ENCODE measurements at places on chromosomes 6 and 20. TPM values are rescaled to one million over a fixed set of nuclear protein-coding genes. Genes with fewer than 3 reads are reported as not detected.
A peak's percentile ranks its signal among the peaks of the same experiment; 100 is the strongest.

Gene VSX1
- not detected for total RNA-seq

Gene OR2J2
- total RNA-seq, result not detected

Gene ABHD16B
- not detected for total RNA-seq

Gene NHLRC1
- total RNA-seq, result 2.9 TPM

Gene JPH2
- total RNA-seq, result 2.2 TPM

Gene ZNF334
- 5.0 TPM for total RNA-seq

DNA sequence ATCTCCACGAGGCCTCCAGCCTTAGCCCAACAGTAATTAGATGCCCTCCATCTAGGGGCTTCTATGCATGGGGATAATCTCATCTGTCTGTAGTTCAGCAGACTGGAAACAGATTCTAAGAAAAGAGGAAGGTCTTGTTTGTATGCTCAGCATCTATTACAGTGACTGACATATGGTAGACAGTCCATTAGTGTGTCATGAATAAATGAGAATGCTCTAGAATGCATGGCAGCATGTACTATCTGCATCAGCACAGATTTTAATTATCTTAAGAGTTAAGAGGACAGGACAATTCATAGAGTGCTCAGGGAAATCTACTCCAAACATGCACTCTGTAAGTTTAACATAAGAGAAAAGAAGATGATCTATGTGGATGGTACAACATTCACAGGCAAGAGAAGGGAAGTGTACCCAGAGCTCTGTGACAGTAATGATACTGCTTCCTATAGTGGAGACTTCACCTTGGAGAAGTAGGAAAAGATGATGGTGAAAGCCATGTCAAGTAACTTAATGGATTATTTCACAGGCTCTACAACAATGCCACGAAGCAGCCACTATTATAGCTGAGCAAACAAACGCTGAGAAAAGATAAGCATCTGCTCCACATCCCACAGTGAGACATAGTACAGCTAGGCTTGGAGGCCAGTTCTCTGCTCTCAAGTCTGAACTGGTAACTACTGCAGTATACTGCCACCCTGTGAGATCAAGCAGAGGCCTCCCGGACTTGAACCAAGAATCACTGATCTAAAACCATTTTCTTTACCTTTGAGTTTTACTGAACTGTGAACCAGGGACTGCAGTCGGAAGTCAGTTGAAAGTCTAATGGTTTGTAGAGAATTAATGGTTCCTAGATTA is 309.2 kb upstream of the SPTLC3 start:
- peak; percentile 29 for DNase-seq
- no peak overlapping the region for H3K4me3 ChIP-seq
- no peaks in the 10 kb centered on the region for H3K36me3 ChIP-seq

- peak overlapping the region; percentile 97 for H3K4me3 ChIP-seq
- peaks cover 9% of the 10 kb centered on the region for H3K36me3 ChIP-seq
- H3K27ac ChIP-seq, result peak overlapping the region; percentile 98
- DNase-seq, result peak; percentile 94
Measured at GRCh38 chr20:31606804-31607639, 1.9 kb downstream of the ID1 start.

DNA sequence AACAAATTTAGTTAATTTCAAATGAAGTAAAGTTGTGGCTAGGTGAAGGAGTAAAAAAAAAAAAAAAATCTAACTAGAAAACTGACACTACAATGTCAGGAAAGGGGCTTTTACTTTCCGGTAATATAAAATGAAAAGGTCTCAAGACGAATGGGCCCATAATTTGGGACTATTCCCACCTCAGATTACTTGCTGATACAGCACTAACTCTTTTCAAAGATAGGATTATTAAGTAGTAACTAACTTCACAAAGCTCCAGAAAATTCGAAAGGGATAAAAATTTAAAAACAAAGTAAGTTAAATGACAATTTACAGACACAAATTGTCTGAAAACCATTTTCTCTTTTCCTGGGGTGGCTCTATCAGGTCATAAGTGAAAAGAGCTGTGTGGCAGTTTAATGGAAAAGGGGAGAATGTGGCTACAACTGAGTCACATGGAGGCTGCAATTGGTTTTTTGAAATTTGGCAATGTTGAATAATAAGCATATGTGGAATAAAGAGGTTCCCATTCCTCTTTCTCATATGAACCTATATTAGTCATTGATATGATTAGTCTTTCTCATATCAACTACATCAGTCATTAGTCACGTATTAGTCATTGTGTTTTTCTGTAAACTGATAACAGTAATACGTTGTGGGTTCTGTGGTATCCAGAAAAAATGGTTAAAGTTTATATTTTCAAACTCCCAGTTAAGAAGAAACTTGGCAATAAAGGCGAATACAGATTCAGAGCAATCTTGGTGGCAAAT is 78.0 kb downstream of the RWDD2A start:
- H3K27me3 ChIP-seq, result no peaks in the 10 kb centered on the region
- peak overlapping the region; percentile 59 for H3K27ac ChIP-seq
- no peaks in the 10 kb centered on the region for H3K36me3 ChIP-seq
- H3K4me1 ChIP-seq, result peaks cover 15% of the 10 kb centered on the region
- no peak overlapping the region for H3K4me3 ChIP-seq
- DNase-seq, result peak; percentile 52

DNA sequence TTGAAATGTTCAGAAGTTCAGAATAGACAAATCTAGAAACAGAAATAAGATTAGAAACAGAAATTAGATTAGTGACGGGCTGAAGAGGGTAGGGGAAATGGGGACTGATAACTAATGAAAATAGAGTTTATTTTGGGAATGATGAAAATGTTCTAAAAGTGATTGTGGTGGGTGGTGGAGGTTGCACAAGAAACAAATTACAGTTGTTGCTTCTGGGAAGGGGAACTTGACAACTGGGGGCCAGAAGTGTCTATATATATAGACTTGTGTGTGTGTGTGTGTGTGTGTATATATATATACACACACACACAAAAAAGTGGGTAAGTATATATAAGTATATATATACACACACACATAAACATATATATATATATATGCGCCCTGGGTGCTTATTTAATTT is 86.5 kb upstream of the RREB1 start:
- H3K27me3 ChIP-seq, result no peaks in the 10 kb centered on the region
- H3K4me3 ChIP-seq, result no peak overlapping the region
- no peak overlapping the region for H3K27ac ChIP-seq
- no peak for DNase-seq

- no peak overlapping the region for H3K4me3 ChIP-seq
- no peak overlapping the region for H3K27ac ChIP-seq
- H3K4me1 ChIP-seq, result peaks cover 5% of the 10 kb centered on the region
- no peaks in the 10 kb centered on the region for H3K27me3 ChIP-seq
Measured at GRCh38 chr6:130885392-130886192, 58.4 kb downstream of the SMLR1 start.

GRCh38 chr20:38121741-38122140 is 43.3 kb downstream of the TGM2 start:
- no peak for DNase-seq
- no peak overlapping the region for H3K4me3 ChIP-seq
- no peaks in the 10 kb centered on the region for H3K27me3 ChIP-seq
- no peaks in the 10 kb centered on the region for H3K36me3 ChIP-seq
- no peak overlapping the region for H3K27ac ChIP-seq
- H3K4me1 ChIP-seq, result peaks cover 40% of the 10 kb centered on the region

DNA sequence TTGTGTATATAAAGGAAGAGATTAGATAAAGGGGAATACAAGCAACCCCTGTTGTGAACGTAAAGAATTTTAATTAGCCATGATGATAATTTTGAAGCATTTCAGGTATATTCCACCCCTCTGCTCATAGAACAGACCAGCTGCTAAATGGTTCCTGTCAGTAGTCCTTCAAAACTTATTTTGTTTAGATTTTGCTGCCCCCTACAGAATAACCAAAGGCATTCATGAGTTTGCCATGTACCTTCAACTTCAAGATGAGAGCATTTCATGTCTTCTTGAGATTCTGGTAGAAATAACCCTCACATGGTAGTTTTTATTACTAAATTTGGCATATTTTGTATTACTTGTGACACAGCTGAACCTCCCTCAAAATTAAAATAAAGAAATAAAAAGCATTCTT is 1586.7 kb downstream of the HACE1 start:
- H3K4me1 ChIP-seq, result no peaks in the 10 kb centered on the region
- no peaks in the 10 kb centered on the region for H3K27me3 ChIP-seq
- H3K27ac ChIP-seq, result no peak overlapping the region
- H3K4me3 ChIP-seq, result no peak overlapping the region

- no peaks in the 10 kb centered on the region for H3K36me3 ChIP-seq
- no peaks in the 10 kb centered on the region for H3K27me3 ChIP-seq
- no peaks in the 10 kb centered on the region for H3K4me1 ChIP-seq
- no peak for DNase-seq
- no peak overlapping the region for H3K27ac ChIP-seq
Measured at GRCh38 chr6:169370054-169370453, 116.4 kb upstream of the THBS2 start.

GRCh38 chr20:53071833-53072232 is 99.7 kb downstream of the TSHZ2 start:
- no peaks in the 10 kb centered on the region for H3K4me1 ChIP-seq
- no peaks in the 10 kb centered on the region for H3K36me3 ChIP-seq
- no peak for DNase-seq

- peaks cover 4% of the 10 kb centered on the region for H3K4me1 ChIP-seq
- H3K27me3 ChIP-seq, result no peaks in the 10 kb centered on the region
- no peaks in the 10 kb centered on the region for H3K36me3 ChIP-seq
- H3K4me3 ChIP-seq, result no peak overlapping the region
- no peak for DNase-seq
Measured at GRCh38 chr20:20482453-20482852, 114.5 kb downstream of the INSM1 start.

DNA sequence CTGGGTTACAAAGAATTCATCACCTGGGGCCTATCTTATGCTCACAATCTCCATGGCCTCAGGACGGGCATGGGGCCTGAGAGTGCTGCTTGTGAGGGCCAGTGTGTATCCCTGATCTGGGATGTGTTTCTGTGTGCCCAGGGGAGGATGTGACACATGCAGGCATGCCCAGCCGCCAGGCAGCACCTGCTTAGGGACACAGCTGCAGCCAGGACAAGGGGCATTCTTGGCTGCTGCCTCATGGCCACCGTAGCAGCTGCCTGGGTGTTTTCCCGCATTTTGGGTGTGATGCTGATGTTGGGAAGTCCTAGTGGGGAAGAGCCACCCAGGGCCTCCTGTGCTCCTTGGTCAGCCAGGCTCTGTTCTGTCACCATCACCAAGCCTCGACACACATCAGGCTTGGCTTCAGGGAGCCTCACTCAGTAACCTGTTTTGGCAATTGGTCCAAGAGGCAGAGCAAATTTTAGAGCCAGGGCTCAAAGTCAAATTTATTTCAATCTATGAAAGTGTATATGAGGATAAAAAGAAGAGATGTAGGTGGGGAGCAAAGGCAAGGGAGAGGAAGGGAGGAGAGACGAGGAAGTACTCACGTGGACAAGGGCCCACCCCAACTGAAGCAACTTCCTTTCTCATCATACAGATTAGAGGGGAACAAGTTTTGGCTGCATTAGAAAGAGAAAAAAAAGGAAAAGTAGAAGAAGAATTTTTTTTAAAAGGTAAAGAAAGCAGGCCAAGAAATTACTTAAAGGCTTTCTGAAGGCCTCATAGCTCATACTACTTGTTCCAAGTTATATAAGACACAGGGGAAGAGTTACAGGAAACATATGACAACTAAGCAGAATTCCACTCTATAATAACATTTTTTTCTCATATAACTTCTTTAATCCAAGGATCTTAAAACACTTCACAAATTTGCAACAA is 269.9 kb upstream of the SUPT3H start:
- H3K36me3 ChIP-seq, result no peaks in the 10 kb centered on the region
- no peak overlapping the region for H3K27ac ChIP-seq
- no peak for DNase-seq
- no peak overlapping the region for H3K4me3 ChIP-seq

- H3K27ac ChIP-seq, result no peak overlapping the region
- H3K4me3 ChIP-seq, result no peak overlapping the region
- no peak for DNase-seq
- H3K36me3 ChIP-seq, result no peaks in the 10 kb centered on the region
- no peaks in the 10 kb centered on the region for H3K27me3 ChIP-seq
Measured at GRCh38 chr6:21382821-21383449, 210.6 kb upstream of the SOX4 start.

GRCh38 chr6:164897523-164898235 is 411.7 kb downstream of the C6orf118 start:
- H3K36me3 ChIP-seq, result no peaks in the 10 kb centered on the region
- H3K27ac ChIP-seq, result no peak overlapping the region
- H3K4me1 ChIP-seq, result no peaks in the 10 kb centered on the region
- DNase-seq, result no peak
- H3K27me3 ChIP-seq, result no peaks in the 10 kb centered on the region
- H3K4me3 ChIP-seq, result no peak overlapping the region

DNA sequence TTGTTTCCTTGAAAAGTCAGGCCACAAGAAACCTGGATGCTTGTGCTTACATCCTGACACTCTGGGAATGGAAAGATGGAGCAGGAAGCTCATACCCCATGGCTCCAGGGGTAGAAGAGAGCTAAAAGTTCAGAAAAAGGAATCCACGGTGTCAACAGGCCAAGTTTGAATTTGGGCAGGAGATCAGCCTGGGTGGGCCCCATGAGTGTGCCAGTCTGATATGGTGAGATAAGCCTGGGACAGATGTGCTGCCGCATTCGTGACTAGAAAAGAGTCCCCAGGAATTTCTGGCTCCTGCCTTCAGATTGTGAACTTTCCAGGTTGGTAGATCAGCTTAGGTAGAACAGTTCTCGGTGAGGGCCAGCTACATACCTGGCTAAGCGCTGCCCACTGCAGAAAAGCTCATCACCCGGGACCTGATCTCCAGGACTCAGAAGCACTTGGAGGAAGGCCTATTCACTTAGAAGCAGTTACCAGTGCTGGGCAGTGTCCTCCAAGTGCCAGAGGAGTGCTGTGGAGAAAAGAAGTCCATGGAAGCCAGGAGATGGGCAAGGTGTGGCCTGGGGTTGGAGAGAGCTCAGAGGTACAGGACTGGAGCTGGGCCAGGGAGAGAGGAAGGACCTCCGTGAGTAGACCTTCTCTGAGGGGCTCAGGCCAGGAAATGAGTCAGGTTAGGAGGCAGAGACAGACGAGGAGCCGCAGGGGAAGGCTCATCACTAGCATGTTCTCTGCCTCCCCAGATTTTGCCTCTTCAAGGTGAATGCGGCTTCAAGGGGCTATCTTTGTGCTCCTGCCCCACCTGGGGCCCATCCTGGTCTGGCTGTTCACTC is at the start of gene TSPO2:
TSPO2 (plus strand) TSS at position 242 of the 830 bp plus-strand sequence; CDS start at position 761, 519 bp downstream.
- peak; percentile 38 for DNase-seq
- no peaks in the 10 kb centered on the region for H3K27me3 ChIP-seq
- H3K4me3 ChIP-seq, result no peak within 1 kb of the TSS
- H3K27ac ChIP-seq, result no peak within 1 kb of the TSS
- H3K4me1 ChIP-seq, result no peaks in the 10 kb centered on the region

GRCh38 chr20:6120491-6120988 is 2.3 kb downstream of the FERMT1 start:
- peaks cover 12% of the 10 kb centered on the region for H3K4me1 ChIP-seq
- no peak overlapping the region for H3K4me3 ChIP-seq
- no peaks in the 10 kb centered on the region for H3K36me3 ChIP-seq
- no peak overlapping the region for H3K27ac ChIP-seq
- DNase-seq, result no peak
- H3K27me3 ChIP-seq, result no peaks in the 10 kb centered on the region

All from osteoblast (primary cell).